ENCODE measurements at places on chromosomes 4 and X.

GRCh38 chrX:143571521-143571920 lies 54.2 kb upstream of the SPANXN3 start:
- DNase-seq = no peak

DNA sequence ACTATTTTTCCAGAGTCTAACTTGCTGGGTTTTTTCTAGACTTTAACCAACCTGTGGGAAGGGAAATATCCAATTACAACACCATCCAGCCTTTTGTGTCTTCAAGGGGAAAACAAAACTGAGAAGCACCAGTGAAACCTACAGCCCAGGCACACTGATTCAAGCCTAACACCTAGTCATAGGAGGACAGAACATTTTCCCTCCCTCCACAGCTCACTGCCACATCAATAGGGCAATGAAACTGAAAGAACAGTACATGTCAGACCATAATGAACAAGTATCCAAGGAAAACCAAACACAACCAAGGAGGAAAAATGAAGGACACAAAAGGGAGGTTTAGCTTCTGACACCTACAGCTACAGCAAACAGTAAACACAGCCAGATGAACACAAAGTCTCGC lies 17.6 kb downstream of the MAGEA8 start:
- no peak for DNase-seq

GRCh38 chrX:13515211-13515930 lies 54.0 kb upstream of the EGFL6 start:
- DNase-seq = no peak

GRCh38 chr4:89404530-89404929 lies 96.9 kb upstream of the GPRIN3 start:
- no peak for DNase-seq

DNA sequence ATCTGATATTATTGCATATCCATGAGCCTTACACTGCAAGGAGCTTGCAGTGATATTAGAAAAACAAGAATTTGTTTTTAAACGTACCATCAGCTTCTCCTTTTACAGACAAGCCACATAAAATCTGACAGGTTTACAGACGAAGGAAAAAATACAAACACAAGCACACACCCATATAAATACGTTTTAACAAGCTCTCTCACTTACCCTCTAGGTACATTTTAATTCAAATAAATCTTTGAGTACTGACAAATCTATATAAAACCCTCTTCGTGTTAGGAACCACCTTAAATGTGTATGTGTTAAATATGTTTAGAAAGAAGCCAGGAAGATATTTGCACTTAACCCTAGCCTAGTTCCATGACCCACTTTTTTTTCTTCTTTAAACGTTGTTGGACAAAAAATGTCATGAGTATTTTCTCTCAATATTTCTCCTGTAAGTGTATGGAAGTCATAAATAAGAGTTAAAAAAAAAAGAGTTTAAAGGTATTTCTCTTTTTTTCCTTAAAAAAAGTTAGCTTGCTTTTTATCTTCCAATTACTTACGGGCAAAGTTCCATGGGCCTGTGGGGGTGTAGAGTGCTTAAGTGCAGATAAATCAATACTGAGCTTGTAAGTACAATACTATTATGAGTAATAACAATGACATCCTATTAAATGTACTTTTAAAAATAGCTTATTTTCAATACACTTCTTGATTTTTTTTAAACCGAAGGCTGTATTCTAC lies 1.5 kb downstream of the ARAP2 start:
- no peak for DNase-seq

DNA sequence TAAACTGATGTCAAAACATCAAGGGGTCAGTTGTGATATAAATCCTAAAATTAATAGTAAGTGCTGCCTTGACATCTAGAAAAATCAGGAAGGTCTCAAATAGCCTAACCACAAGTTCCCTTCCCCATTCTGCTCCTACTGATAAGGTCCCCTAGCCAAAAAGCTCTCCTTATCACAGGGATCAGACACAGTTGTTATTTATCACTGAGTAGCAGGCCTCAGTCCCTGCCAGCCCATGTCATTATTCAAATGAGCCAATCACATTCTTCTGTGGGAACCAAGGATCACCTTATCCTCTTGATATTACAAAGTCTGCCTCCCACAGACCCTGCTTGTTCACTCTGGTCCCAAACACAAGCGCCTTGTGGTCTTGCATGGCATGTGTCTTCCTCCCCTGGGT lies 23.3 kb upstream of the TMEM255A start:
- DNase-seq = no peak

DNA sequence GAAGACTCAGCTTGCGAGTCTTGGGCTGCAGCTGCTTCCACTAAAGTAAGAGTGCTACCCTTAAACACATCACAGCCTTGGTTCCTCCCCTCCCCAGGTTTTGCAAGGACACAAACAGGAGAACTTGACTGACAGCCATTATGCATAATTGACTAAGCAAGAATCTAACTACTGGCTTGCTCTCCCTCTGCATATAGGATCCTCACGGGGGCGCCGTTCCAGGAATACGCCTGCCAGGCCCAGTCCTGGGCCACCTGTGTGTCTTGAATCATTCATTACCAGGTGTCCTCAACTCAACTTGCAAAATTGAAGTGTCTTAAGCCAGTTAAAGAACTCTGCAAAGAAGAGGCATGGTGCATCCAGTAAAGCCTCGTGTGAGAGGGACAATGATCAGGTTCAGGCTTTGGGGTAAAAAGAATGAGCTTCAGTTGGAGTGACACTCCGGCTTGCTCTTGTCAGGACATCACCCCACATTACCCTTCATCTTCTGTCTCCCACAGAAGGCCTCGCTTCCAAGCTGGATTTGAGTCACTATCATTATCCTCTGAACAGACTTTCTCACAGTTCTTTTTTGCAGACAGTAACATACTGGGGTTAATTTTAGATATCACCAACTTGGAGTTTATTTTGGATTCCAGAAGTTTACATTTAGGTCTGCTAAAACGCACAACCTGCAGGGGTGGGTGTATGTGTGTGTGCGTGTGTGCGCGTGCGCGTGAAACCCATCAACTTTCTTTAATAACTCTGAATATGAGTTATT lies 273.5 kb upstream of the HS3ST1 start:
- DNase-seq = no peak

DNA sequence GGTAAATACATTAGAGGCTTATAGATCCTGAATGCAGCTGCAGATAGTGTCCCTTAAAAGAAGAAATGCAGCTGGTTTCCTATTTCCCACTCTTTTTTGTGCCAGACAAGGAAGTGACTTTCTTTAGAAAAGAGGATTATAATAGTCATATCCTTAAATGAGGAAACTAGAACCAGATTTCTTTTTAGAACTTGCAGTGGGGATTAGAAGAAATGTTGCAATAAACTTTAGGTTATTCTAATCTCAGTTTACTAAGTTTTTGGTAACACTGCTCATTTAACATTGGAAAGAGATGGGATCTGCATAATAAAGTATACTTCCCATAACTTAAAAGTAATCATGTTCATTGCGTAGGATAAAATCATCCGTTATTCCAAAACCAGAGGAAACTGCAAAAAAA lies 101.9 kb downstream of the SLIT2 start:
- no peak for DNase-seq

DNA sequence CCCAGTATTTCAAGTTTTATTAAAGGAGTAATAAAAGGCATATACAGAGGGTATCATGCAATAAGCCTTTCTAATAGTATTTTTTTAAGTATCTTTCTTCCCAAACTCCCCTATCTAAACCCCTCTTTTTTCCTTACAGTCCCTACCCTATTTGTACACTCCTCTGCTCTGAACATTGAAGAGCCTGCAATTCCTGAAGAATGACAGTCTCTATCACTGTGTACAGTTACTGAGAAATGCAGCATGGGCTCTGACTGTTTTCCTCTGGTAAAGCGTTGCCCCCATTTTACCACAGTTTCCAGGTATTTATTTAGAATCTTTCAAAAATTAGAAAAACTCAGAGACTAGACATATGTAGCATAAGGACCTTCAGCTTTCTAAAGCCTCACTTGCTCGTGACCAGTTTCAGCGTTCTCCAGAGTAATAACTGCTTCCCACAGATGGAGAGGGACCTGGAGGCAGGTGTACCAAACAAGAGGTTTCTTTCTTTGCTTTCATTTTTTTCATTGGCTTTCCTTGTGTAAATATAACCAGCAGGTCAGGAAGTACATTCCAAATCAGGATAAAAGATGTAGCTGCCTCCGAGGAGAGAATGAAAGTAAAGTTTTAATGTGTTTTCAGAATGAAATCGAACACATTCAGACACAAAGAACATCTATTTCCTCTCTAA lies 230.8 kb downstream of the CFAP299 start:
- DNase-seq = no peak

GRCh38 chr4:163523791-163524365 lies 29.4 kb downstream of the TMA16 start:
- no peak for DNase-seq

DNA sequence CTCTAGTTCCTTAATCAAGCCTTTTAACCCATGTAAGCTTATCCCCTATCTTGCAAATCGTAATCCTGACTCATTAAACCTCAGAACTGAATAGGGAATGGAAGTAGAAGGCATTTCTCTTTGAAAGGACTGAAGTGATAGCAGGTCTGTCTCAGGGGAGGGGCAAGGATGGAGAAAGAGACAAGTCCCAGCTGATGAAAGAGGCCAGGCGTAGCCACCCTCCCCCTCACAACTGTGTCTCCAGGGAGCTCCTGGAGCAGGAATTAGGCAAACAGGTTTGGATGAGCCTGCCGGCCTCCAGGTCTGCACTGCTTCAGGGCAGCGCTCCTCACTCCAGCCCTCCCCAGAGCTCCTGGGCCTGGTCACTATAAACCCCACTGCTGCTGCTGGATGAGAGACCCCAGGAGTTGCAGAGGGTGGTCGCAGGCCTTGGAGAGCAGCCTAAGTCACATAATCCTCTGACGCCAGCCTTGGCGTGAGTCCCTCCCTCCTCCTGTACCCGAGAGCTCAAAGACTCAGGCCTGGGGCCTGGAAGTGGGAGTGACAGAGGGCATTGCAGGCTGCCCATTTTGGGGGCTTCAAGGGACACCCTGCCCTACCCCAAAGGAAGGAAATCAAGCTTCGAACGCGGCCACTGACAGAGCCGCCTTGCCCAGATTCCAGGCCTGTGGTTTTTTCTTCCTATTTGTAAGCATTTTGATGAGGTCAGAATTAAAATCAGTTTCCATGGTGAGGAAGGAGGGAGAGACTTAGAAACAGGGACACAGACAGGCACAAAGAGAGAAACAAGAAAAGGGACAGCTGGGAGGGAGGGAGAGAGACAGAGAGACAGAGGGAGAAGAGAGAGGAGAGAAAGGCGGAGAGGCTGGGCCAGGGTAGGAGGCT lies 21.2 kb upstream of the MSX1 start:
- DNase-seq = no peak

DNA sequence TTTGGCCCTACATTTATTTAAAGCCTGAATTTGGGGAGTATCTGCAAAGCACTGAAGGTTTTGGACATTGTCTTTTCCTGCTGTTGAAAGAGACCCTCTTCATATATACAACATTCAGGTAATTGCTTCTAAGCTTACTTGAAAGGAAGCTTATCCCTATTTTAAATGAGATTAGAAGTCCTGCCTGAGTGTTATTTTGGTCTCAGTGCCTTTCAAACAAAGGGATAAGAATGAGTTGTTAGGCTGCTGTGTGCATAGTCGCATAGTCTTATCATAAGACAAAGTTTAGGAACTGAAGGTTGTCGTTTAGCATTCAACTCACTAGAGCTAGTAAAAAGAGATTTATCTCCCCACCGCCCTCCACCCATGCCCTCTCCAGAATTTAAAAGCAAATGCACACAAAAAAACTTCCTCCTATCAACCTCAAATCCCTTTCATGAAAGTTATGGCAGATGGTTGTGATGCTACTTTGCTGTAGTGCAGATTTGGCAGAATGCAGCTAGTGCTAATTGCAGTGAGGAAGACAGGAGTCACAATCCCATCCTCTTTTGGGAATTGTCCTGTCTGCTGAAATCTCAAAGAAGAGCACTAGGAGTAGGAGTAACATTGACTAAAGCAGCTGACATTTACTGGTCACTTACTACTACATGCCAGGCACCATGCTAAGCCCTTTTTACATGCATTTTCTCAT lies 5.8 kb downstream of the HERC3 start:
- DNase-seq = no peak

- DNase-seq = no peak
Observed at GRCh38 chr4:100062921-100063320, 112.8 kb upstream of the H2AZ1 start.

- no peak for DNase-seq
Observed at GRCh38 chr4:153126137-153126536, 78.1 kb upstream of the TRIM2 start.

DNA sequence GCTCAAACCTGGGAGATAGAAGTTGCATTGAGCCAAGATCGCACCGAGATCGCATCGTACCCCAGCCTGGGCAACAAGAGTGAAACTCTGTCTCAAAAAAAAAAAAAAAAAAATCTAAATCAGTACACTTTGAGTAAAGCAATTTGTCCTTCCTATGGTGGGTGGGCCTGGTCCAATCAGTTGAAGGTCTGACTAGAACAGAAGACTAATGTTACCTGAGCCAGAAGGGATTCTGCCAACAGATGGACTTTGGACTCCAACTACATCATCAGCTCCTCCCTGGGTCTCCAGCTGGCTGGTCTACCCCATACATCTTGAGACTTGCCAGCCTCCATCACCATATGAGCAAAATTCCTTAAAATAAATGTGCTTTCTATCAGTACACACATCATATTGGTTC lies 155.2 kb downstream of the DHRSX start:
- DNase-seq = no peak

DNA sequence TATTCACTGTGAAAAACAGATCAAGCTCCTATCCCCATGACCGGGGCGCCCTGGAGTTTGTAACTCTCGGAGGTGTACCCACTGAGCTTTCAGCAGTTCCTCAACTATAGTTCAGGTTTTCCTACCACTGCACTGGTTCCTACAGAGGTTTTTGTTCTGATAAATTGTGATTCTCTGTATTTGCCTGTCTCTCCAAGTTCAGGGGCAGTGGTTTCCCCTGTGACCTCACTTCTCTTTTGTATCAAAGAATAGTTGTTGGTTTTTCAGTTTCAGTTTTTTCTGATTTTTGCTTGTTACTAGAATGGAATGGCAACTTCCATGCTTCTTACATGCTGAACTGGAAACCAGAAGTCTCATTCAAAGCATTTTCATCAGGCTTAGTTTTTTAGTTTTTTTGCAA lies 56.8 kb upstream of the PLS3 start:
- DNase-seq = no peak

GRCh38 chrX:11103751-11104150 lies 7.4 kb upstream of the HCCS start:
- DNase-seq = no peak

DNA sequence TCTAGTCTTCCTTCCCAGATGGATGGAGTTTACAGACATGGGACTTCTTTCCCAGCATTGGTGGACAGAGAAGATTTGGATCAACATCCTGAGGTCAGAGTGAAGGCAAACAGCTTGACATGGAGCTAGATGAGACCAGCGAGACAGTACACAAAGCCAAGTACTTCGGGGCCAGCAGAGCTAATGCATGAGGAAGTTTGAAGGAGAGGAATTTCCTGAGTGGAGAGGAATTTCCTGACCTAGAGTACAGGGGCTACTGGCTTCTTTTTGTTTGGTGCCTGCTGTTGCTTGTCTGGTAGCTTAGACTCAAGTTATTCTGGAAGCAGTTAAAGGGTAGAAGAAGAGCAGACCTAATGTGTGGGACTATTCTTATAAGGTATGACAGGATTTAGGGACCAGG lies 69.1 kb upstream of the EOLA2 start:
- no peak for DNase-seq

GRCh38 chr4:168019921-168020320 lies 72.4 kb upstream of the ANXA10 start:
- DNase-seq = no peak

- DNase-seq = no peak
Observed at GRCh38 chr4:183392377-183392776, 52.1 kb upstream of the CDKN2AIP start.

All from stimulated activated CD4-positive, alpha-beta T cell treated with anti-CD3 and anti-CD28 coated beads, Interleukin-1b, Interleukin-23, amount 100 ng/mL, for 1 hour (primary cell).